Fibroblast of mammary gland (primary cell): ENCODE measurements at places on chromosomes 3 and 15.

DNA sequence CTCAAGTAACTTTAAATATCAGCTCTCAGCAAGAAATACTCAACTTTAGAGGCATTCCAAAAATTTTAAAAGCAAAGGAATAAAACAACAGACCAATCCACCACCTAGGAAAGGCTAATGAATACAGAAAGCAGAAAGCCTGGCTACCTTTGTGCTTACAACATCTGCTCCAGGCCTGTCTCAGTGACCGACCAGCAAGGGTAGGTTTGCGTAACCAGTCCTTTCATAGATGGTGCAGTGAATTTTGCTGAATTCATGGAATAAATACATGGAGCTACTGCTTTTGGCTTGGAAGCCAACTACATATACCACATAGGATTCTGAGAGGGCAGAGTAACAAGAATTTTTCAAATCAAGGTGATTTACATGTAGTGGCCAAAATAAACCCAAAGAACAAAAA lies 27.2 kb downstream of the ETV5 start:
- no peak for DNase-seq

GRCh38 chr3:55486857-55487380 lies at the start of gene WNT5A:
Gene WNT5A, minus strand, starts transcription at chr3:55487306. Its CDS starts 321 bp downstream, at chr3:55486985.
- DNase-seq = peak; percentile 35

DNA sequence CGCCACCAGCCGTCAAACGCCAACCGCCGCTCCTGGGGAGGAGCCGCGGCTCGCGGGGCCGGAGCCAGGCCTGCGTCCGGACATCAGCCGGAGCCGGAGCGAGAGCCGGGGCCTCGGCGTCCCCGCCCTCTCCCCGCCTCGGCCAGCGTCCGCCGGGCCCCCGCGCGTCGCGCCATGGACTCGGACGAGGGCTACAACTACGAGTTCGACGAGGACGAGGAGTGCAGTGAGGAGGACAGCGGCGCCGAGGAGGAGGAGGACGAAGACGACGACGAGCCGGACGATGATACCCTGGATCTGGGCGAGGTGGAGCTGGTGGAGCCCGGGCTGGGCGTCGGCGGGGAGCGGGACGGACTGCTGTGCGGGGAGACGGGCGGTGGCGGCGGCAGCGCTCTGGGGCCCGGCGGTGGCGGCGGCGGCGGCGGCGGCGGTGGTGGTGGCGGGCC lies 359 bp downstream of the ARIH1 start:
- DNase-seq = peak; percentile 2

DNA sequence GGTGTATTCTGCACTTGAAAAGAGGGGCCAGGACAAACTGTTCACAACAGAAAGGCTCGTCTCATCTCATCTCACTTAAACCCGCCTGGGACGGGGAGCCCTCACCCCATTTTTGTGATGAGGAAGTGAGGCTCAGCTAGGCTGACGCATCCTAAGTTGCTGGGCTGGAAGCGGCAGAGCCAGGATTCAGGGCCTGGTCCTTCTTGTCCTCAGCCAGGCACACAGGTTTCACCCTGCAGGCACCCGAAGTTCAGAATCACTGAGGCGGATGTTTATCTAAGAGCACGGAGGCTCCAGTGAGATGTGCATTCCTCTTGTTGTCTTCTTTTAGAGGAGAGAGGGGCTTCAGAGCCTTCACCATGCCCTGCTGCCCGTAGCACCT lies 51.1 kb upstream of the PLXNA1 start:
- no peak for DNase-seq

GRCh38 chr3:32901005-32901932 lies 50.2 kb upstream of the CCR4 start:
- DNase-seq = no peak

GRCh38 chr3:112097378-112097777 lies 11.2 kb downstream of the C3orf52 start:
- peak; percentile 100 for DNase-seq

- DNase-seq = no peak
Measured at GRCh38 chr3:159123877-159124276, 322.0 kb downstream of the MFSD1 start.

- no peak for DNase-seq
Measured at GRCh38 chr3:149089395-149089794, 3.1 kb upstream of the HLTF start.

- no peak for DNase-seq
Measured at GRCh38 chr15:76963596-76963995, 31.3 kb upstream of the PSTPIP1 start.

DNA sequence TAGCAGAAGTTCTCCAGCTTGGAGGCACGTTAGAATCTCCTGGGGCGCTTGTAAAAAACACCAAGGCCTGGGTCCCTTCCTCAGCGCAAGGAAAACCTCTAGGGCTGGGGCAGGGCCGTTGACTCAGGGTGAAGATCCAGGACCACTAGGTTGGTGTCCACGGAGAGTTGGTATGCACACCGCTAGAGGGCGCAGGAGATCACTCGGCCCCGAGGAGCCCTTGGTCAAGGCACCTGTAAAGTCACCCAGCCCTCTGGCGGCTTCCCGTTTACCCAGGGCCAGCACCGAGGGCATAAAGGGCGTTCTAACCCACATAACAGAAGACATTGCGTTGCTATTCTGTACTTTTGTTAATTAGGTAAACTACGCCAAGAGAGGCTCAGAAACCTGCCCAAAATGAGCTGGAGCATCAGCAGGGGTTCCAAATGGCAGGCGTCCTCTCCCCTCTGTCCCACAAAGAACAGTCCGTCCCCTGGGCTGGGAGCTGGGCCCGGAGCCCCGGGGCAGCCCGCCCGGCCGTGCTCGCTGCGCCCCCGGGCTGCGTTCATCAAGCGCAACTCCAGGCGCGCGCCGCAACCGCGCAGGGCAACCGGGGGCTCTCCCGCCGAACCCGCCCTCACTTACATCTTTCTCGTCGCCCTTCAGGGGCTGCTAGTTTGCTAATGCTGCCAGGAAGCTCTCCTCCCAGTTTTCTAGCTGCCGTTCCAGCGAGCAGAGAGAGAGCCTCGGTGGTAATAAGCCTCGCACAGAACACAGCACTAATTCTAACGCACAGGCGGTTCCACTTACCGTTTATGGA lies 332.1 kb downstream of the ARRDC4 start:
- DNase-seq = peak; percentile 28

DNA sequence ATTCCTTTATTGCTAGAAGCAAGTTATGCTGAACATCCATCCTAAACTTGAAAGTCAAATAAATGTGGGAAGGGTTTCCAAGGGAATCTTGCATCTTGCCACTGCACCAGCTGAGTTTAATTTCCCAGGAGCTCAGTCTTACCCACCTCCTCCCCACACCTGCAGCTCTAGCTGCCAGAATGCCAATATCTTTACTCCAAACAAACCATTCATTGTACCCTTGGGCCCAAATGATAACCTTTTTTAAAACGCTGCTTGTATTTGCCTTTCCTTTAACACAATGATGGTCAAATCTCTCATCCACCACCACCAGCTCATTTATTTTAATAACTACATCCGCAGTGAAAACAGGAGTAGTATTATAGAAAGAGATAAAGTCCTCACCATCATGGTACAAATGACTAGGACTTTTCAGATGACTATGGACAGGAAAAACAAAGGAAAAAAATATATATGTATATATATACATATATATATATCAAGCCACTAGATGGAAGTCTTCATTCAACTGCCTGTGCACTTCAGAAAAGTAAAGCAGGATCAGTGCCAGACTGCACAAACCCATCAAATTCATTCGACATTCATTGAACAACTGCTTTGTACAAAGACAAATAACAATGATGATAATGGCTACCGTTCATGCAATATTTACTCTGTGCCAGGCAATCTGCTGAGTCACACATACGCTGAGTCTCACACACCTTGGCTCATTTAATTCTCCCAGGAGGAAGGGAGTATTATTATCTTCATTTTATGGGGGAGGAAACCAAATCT lies 44.0 kb downstream of the BFSP2 start:
- peak; percentile 38 for DNase-seq

- no peak for DNase-seq
Measured at GRCh38 chr3:106022913-106023312, 154.1 kb upstream of the CBLB start.

DNA sequence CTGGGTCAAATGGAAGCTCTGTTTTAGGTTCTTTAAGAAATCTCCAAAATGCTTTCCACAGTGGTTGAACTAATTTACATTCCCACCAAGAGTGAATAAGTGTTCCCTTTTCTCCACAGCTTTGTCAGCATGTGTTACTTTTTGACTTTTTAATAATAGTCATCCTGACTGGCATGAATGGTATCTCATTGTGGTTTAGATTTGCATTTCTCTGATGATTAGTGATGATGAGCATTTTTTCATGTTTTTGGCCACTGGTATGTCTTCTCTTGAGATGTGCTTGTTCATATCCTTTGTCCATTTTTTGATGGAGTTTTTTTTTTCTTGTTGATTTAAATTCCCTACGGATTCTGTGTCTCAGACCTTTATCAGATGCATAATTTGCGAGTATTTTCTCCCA lies 745.0 kb upstream of the BCHE start:
- no peak for DNase-seq

- peak; percentile 93 for DNase-seq
Measured at GRCh38 chr3:66405701-66406091, 95.1 kb downstream of the LRIG1 start.

- DNase-seq = no peak
Measured at GRCh38 chr15:25792128-25792527, 71.0 kb downstream of the ATP10A start.

DNA sequence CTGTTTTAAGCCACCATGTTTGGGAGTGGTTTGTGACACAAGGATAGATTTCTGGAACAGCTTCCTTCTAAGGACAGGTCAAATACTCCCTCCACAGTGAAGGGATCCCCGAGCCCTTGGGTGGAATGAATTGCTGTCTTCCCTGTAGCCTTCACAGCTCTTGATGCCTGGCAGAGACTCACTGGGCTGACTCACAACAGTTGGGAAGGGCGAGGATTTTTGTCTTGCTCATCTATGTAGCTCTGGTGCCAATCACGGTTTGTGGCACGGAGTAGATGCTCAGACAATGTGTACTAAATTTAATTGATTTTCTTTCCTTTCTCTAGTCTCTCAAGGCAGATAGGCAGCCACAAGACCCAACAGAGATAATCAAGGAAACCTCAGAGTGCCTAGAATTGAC lies 27.0 kb downstream of the CRYGS start:
- no peak for DNase-seq

DNA sequence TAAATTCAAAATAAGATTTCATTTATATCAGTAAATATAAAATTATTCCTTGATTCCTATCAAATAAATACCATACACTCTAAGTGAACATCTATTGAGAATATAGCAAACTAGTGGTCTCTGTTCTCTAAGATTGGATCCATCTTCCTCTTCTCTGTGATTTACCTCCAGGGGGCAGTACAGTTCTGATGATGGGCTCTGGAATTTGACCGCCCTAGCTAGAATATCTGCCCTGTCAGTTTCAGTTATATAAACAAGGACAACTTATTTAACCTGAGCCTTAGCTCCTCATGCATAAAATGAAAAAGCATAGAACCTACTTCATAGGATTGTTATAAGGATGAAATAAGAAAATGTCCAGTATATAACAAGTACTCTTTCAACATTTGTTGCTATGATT lies 171.1 kb upstream of the CCDC54 start:
- peak; percentile 80 for DNase-seq

DNA sequence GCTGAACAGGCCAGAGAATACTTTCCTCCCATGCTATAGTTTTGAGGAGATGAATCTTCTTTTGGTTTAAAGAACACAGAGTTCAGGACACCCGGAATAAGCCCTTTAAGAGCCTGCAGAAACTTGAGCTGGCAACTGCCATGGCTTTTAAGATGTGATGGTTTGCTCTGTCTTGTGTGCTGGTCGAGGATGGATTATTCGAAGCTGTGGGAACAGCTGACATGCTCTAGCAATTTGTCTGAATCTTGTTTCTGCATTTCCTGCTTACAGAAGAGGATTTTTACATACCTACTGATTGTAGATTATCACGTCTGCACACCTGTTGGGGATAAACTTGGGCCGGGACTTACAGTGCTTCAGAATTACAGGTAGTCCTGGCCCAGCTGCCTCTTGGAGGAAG lies 396.9 kb downstream of the LRTM1 start:
- DNase-seq = no peak

- DNase-seq = no peak
Measured at GRCh38 chr15:61295239-61295638, 66.1 kb upstream of the RORA start.

DNA sequence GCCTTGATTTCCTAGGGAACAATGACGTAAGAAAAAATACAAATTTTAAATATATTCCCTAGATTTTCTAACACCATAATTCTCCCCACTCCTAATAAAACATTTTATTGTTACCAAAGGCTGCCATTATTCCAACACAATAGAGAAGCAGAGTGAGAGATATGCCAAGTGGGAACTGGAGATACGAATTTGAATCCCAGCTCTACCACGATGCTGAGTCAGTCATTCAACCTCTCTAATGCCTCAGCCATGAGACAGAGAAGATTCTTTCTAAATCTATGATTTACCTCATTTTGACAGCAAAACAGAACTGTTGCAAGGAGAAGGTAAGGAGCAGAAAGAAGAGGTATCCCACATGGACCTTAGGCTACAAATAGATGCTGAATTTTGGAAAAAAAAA lies 112.5 kb downstream of the IGF2BP2 start:
- DNase-seq = peak; percentile 64

- DNase-seq = no peak
Measured at GRCh38 chr3:128709038-128709437, 16.9 kb upstream of the RAB7A start.

GRCh38 chr3:21041621-21042020 lies 709.4 kb downstream of the ZNF385D start:
- DNase-seq = peak; percentile 13

GRCh38 chr15:69848096-69848495 lies 249.6 kb downstream of the TLE3 start:
- DNase-seq = no peak

- DNase-seq = peak; percentile 85
Measured at GRCh38 chr3:50260027-50260941, 8.7 kb upstream of the SEMA3B start.

DNA sequence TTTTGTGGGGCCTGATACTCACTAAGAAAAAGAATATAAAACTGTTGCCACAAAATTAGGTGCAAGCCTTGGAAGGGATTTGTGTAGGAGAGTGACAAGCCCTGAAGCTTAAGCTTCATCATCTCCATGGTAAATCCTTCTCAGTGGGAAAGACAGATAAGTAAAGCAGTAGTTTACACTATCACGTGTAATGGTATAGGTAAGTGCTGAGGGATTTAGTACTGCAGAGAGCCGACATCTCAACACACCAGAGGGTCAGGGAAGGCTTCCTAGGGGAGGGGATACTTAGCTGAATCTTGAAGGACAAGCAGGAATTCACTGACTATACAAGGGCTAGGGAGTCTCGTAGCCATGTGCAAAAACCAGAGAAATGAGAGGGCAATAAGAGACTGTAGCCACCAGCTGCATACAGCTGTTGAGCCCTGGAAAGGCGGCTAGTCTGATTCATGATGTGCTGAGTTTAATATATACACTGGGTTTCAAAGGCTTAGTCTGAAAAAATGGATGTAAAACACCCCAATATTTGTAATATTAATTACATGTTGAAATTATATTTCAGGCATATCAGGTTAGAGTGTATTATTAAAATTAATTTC lies 11.1 kb downstream of the SLC24A1 start:
- DNase-seq = no peak

DNA sequence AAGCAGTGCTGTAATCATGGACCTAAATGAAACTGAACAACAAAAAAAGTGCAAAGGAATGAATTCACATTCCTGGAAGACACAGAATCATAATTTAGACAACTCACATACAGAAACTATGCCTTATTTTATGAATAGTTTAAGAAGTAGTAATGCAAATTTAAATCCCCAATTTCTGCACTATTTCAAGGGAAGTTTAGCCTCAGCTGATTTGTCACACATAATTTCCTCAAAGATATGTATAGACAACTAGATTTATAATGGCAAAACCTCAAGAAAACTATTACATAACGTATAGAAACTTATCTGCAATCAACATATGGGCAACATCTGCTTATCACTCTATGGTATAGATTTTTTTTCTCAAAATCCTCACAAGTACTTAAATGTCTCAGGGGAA lies 7.8 kb upstream of the PTX3 start:
- DNase-seq = no peak
